CD4-positive, alpha-beta T cell (primary cell): ENCODE measurements at places on chromosomes 5 and 9.

- no peak for DNase-seq
- H3K4me1 ChIP-seq: no peaks in the 10 kb centered on the region
- H3K4me3 ChIP-seq: no peak overlapping the region
- no peaks in the 10 kb centered on the region for H3K36me3 ChIP-seq
- H3K27ac ChIP-seq: no peak overlapping the region
These were observed 138.3 kb downstream of the ZDHHC21 start for GRCh38 chr9:14554886-14555285.

DNA sequence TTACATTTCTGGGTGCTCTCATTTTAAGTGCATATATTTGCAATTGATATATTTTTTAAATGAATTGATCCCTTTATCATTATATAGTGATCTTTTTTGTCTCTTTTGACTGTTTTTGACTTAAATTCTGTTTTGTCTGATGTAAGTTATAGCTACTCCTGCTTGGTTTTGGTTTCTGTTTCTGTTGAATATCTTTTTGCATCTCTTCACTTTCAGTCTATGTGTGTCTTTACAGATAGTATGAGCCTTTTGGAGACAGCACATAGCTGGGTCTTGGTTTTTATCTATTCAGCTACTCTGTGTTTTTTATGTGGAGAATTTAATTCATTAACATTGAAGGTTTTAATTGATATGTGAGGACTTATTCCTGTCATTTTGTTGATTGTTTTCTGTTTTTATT lies 311.3 kb downstream of the SPATA31D1 start:
- no peaks in the 10 kb centered on the region for H3K27me3 ChIP-seq
- no peak overlapping the region for H3K4me3 ChIP-seq
- H3K4me1 ChIP-seq: no peaks in the 10 kb centered on the region
- no peaks in the 10 kb centered on the region for H3K36me3 ChIP-seq
- no peak overlapping the region for H3K27ac ChIP-seq

DNA sequence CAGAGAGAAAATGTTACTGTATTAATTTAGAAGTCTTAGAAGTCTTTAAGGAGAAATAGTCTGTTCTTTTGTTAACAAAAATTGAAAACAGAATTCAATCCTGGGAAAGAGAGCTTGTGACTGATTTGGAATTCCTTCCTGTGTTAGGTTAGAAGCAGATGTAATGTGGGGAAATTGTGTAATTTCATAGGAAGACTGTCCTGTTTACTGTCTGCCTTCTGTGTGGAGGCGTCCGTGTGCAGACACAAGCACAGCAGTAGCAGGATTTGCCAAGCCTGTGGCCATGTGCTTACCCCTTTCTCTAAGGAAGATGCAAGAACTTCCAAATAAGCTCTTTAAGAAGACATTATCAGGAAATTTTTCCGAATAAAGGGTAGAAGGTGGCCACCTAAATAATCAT lies 36.7 kb upstream of the F2R start:
- no peak for DNase-seq
- peaks cover 73% of the 10 kb centered on the region for H3K36me3 ChIP-seq
- H3K4me1 ChIP-seq: no peaks in the 10 kb centered on the region
- H3K27ac ChIP-seq: no peak overlapping the region
- H3K27me3 ChIP-seq: no peaks in the 10 kb centered on the region

- H3K4me3 ChIP-seq: no peak overlapping the region
- DNase-seq: no peak
- no peak overlapping the region for H3K27ac ChIP-seq
- H3K36me3 ChIP-seq: no peaks in the 10 kb centered on the region
These were observed 192.8 kb downstream of the CDH18 start for GRCh38 chr5:19795218-19795617.

DNA sequence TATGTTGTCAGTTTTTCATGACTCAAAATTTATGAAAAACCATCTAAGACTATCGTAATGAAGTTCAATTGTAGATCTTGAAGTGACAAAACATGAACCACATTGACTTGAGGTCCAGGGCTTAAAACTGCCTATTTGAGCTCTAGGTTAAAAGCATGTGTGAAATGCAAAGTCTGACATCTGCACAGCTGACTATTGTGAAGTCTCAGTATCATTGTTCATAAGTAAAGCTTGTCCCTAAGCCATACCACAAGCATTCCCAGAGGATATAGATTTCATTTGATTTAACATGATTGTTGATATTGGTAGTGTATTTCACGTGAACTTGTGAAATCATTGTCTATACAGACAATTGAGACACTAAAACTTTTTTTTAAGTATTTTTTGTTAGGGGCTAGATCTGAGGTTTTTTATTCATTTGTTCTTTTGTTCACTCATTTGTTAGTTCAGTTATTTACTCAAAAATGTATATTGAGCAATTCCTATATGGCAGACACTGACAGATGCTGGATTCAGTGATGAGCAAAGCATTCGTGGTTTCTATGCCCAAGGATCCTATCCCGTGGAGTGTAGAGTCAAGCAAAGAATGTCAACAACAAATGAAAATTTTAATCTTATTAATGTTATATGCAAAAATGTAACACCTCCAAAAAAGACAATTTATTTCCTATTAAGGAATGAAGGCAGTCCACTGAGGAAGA lies 485.2 kb downstream of the RAB3C start:
- no peak for DNase-seq
- no peaks in the 10 kb centered on the region for H3K4me1 ChIP-seq
- H3K4me3 ChIP-seq: no peak overlapping the region
- no peak overlapping the region for H3K27ac ChIP-seq

- no peak overlapping the region for H3K27ac ChIP-seq
- no peaks in the 10 kb centered on the region for H3K4me1 ChIP-seq
- DNase-seq: no peak
- H3K36me3 ChIP-seq: no peaks in the 10 kb centered on the region
These were observed 227.0 kb downstream of the PAPPA start for GRCh38 chr9:116380496-116380995.

DNA sequence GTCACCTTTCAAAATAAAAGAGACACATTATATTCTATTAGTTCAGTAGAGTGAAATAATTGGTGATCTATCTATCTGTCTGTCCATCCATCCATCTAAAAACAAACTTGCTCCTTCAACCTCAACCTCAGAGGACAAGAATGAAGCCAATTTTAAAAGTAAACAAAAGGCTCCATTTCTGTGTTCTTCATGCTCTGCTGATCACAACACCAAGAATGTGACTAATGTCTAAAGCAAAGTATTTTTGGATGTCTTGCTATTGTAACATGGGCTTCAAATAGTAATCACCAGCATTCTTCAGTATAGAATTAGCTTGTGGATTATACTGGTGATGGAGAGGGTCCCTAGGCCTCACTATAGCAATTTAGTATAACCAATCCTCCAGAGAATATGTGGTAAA lies 1304.4 kb downstream of the MAT2B start:
- no peaks in the 10 kb centered on the region for H3K4me1 ChIP-seq
- H3K36me3 ChIP-seq: no peaks in the 10 kb centered on the region
- no peak overlapping the region for H3K27ac ChIP-seq
- H3K4me3 ChIP-seq: no peak overlapping the region

DNA sequence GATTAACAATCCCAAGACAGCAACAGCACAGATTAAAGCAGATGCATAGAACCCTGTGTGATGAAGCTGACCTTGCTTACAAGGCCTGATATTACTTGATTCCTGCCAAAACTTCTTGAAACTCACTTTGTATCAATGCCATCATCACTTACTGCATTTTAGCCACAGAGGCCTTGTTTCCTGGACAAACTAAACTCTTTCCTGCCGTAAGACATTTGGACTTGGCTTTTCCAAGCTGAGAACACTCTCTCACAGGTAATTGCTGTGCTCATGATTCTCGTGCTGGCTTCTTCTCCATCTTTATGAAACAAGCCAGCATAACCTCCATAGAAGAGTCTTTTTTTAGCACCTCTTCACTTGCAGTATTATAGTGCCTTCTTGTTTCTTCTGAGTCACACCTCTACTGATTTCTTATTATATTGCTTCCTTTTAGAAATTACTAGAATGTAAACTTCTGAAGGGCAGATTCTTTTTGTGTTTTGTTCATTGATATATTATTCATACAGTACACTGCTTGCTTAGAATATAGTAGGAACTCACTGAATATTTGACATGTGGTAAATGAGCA lies 456.5 kb upstream of the ZNF608 start:
- H3K27ac ChIP-seq: no peak overlapping the region
- DNase-seq: no peak
- H3K27me3 ChIP-seq: no peaks in the 10 kb centered on the region
- no peaks in the 10 kb centered on the region for H3K4me1 ChIP-seq
- no peaks in the 10 kb centered on the region for H3K36me3 ChIP-seq

- no peak overlapping the region for H3K4me3 ChIP-seq
- H3K36me3 ChIP-seq: no peaks in the 10 kb centered on the region
- no peak for DNase-seq
- H3K4me1 ChIP-seq: no peaks in the 10 kb centered on the region
These were observed 61.4 kb upstream of the NR3C1 start for GRCh38 chr5:143464723-143465490.

DNA sequence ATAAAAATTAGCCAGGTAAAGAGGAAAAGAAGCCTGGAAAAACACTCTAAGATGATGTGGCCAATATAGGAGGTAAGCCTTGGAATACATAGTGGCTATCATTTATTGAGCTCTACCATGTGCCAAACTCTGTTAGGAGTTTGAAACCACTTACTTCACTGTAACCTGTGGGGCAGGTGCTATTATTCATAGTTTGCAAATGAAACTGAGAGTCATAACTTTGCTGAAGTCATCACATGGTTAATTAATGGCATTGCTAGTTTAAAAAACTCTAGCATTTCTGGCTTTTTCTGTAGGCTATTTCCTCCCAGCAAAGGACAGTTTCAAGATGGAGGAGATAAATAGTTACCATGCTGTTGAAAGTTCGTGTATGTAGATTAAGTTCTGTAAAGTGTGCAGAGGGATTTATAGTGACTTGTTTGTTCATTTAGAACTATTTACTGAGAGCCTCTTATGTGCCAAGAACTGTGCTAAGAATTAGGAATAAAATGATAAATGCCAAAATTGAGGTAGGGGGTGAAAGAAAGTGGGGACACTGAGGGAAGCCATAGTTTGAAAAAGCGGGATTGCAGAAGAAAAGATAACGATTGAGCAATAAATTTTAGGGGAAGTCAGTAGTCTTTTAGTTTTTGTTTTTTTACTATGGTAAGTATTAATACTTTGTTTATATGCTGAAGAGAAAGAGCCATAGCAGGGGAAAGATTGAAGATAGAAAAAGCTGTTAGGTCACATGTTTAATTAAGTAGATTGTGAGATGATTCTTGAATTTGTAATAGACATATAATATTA lies 57.2 kb downstream of the WDR70 start:
- peaks cover 14% of the 10 kb centered on the region for H3K36me3 ChIP-seq
- no peaks in the 10 kb centered on the region for H3K27me3 ChIP-seq
- no peaks in the 10 kb centered on the region for H3K4me1 ChIP-seq
- H3K4me3 ChIP-seq: no peak overlapping the region
- H3K27ac ChIP-seq: no peak overlapping the region

DNA sequence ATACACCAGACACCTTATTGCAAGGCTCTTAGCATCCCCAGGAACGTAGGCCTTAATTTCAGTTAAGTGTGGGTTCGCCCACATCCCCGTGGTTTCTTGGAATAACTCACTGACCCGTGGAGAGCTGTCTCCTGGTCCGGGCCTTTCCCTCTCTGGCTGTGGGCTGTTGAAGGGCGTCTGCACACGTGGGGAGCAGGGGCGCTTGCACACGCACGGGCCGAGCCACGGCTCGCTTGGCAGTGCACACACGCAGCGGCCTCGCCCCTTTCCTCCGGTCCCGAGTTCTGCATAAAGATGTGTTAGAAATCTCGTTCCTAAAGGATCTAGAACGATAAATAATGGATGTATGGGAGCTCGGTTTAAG lies 141.9 kb downstream of the PBX3 start:
- H3K27me3 ChIP-seq: peaks cover 10% of the 10 kb centered on the region
- no peak overlapping the region for H3K27ac ChIP-seq
- no peak for DNase-seq
- peaks cover 9% of the 10 kb centered on the region for H3K4me1 ChIP-seq
- no peaks in the 10 kb centered on the region for H3K36me3 ChIP-seq

GRCh38 chr5:2013301-2014057 lies 130.8 kb upstream of the IRX4 start:
- H3K4me1 ChIP-seq: no peaks in the 10 kb centered on the region
- H3K4me3 ChIP-seq: no peak overlapping the region
- H3K27me3 ChIP-seq: peaks cover 4% of the 10 kb centered on the region

DNA sequence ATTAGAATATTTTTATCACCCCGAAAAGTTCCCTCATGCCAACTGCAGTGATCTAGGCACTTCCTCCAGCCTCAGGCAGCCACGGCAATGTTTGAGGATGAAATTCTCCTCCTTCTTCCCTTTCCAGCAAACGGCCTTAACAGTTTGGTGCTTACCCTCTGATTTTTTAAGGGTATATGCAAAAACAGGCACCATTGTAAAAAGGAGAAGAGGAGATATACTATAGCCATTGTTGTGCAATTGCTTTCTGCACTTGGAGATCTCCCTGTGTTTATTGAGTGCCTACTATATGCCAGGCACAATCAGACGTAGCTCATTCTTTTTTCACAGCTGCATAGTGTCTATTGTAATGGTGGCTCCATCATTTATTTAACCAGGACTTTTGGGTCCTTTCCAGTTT lies 29.4 kb downstream of the GSN start:
- no peak for DNase-seq
- H3K27ac ChIP-seq: no peak overlapping the region
- H3K27me3 ChIP-seq: peaks cover 8% of the 10 kb centered on the region
- no peak overlapping the region for H3K4me3 ChIP-seq
- H3K4me1 ChIP-seq: peaks cover 9% of the 10 kb centered on the region

DNA sequence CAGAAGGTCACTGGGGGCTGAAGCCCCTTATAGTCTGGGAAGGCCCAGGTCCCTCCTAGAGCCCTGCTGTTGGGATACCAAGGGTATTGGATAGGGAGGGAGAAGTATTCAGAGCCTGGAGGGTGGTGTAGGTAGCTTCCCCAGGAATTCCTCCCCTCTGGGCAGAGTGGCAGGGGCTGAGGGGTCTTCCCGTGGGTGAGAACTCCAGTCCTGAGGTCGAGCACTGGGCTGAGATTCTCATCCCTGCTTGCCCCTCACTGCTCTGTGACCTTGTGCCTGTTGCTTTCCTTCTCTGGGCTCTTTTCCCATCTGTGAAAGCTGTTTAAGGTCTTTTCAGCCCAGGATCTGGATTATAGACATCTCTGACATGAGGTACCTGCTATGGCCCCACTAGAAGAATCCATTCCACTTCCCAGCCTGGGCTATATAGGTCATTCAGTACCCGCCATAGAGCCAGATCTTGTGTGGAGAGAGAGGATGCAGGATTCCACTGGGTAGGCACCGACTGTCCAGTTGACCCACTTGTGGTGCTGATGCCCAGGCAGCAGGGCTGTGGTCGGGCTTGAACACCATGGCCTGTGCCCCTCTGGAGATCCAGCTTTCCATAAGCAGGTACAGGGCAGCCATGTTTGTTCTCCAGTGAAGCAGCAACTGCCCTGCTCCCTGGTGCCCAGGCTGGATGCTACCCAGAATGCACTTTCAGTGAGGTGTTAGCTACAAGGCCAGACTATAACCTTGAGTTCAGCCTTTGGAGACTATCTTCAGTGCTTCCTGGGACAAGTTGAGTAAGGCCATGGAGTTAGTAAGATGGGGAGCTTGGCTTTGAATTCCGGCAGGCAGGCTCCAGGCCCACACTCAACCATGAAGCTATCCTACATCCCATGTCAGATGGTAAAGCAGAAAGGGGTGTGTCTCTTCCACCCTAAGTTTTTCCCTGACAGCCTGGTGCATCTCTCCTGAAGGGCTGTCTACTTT lies 60.1 kb downstream of the AMBP start:
- H3K27ac ChIP-seq: no peak overlapping the region
- no peaks in the 10 kb centered on the region for H3K27me3 ChIP-seq
- H3K4me1 ChIP-seq: no peaks in the 10 kb centered on the region
- H3K4me3 ChIP-seq: no peak overlapping the region

- H3K4me3 ChIP-seq: no peak overlapping the region
- peaks cover 82% of the 10 kb centered on the region for H3K4me1 ChIP-seq
- H3K27ac ChIP-seq: no peak overlapping the region
- DNase-seq: no peak
- H3K36me3 ChIP-seq: peaks cover 66% of the 10 kb centered on the region
These were observed 45.5 kb downstream of the IRF1 start for GRCh38 chr5:132444841-132445639.
